ENCODE measurements at places on chromosomes 1 and 21. TPM values are rescaled to one million over a fixed set of nuclear protein-coding genes. Genes with fewer than 3 reads are reported as not detected.

Gene FMOD
- 5.9 TPM for total RNA-seq

- DNase-seq: no peak
Measured at GRCh38 chr1:11841245-11842153, 6.1 kb downstream of the NPPA start.

DNA sequence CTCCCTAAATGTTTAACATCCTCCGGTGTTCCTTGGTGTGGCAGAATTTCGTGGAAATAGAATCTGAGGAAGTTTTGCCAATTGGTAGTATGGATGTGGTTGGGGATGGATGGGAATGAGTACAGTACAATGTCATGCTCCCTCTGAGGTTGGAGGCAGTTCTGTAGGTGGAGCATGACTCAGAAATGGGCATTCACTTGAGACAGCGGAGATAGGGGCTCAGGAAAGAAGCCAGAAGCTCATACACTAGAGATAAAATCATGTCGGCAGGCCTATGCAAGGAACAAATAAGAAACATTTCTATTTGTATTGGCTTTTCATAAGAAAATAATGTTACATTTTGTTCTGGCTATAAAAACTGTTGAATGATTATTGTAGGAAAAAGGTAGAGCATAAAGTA lies 196.0 kb downstream of the URB2 start:
- DNase-seq: no peak

- no peak for DNase-seq
Measured at GRCh38 chr1:202825748-202826147, 15.0 kb downstream of the PCAT6 start.

Gene NBPF9
- 4.1 TPM for total RNA-seq

DNA sequence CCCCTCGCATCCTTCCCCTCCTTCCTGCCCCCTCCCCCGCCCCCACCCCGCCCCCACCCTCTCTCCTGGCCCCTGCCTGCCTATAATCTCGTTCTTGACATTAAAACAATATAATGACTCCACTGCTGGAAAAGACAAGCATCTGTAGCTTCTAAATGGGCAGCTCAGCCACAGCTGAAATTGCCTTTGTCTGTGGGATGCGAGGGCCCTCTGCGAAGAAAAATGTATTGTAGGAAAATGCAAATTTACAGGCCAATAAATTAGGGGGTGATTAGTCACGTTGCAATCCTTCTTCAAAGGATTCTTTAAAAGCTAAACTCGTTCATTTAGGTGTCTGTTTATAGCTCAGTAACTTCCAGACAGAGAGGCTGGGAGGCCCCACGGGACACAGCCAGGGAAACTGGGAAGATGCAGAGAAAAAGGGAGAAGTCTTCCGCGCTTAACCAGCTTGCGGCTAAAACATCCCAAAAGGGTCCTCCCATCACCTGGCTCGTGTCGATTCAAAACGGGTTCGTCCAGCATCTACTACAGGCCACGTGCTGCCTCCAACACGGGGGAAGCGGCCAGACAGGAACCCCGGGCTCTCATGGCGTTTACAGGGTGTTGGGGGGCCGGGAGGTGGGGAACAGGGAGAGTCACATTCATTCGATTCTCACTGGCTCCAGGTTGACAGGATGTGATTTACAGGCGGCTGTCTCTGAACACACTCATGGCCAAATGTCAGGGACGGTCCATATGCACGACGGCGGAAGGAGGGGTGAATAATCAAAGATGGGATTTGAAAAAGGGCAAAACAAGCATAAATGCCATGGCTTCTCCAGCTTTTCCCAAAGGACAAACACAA lies 100.5 kb upstream of the ZBTB40 start:
- no peak for DNase-seq

Gene TSTD1
- 9.3 TPM for total RNA-seq

DNA sequence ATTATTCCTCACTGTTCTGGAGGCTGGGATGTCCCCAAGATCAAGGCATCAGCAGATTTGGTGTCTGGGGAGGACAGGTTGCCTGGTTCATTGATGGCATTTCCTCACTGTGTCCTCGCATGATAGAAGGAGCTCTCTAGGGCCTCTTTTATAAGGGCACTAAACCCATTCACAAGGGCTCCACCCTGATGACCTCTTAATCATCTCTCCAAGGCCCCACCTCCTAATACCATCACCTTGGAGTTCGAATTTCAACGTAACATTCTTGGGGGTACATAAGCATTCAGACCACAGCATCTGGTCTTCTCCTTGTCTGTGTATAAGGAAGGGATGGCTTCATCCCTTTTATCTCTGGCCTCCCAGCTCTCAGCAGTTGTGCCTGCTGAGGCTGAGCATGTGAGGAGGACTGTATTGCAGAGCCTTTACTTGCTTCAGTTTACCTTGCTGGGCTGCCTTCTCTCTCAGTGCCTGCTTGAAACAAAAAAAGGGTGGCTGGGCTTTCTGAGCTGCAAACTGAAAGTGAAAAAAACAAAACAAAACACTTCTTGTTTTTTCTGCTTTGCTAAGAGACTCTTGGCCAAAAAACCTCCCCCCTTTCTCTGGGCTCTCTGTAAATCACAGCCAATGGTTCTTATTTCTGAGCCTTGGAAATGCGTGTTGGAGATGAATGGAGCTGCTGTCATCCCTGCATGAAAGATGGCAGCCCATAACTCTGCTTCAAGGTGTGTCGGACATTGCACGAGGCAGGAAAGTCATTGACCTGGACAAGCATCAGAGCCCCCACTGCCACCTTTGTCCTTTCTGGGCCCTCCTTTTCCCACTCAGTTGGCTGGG lies 75.8 kb downstream of the RHOU start:
- no peak for DNase-seq

Gene ATF6
- 12.2 TPM for total RNA-seq

GRCh38 chr1:10864776-10865175 lies 68.3 kb upstream of the CASZ1 start:
- no peak for DNase-seq

Gene OLFML2B
- total RNA-seq: 2.2 TPM

DNA sequence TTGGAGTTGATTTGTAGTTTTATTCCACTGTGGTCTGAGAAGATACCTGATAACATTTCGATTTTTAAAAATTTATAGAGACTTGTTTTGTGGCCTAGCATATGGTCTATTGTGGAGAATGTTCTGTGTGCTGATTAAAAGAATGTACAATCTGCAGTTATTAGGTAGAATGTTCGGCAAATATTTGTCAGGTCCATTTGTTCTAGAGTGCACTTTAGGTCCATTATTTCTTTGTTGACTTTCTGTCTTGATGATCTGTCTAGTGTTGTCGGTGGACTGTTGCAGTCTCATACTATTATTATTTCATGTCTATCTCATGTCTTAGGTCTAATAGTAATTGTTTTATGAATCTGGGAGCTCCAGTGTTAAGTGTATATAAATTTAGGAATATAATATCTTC lies 116.8 kb downstream of the NME7 start:
- no peak for DNase-seq

DNA sequence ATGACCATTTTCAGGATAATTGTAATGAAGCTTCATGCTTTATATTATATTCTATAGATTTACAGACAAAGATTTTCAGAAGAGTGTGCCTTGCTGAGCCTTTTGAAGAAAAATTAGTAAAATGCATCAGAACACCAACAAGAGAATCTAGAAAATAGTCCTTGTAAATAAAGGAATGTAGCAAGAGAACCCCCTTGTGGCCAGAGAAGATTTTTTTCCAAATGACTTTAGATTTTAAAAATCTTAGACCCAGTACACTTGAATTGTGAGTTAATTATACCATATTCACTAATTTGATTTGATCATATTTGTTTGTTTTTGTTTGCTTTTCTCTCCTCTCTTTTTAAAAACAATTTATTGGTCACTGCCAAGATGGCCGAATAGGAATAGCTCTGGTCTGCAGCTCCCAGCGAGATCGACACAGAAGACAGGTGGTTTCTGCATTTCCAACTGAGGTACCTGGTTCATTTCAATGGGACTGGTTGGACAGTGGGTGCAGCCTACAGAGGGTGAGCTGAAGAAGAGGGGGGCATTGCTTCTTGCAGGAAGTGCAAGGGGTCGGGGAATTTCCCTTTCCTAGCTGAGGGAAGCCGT lies 12.8 kb upstream of the IFI44L start:
- DNase-seq: no peak

DNA sequence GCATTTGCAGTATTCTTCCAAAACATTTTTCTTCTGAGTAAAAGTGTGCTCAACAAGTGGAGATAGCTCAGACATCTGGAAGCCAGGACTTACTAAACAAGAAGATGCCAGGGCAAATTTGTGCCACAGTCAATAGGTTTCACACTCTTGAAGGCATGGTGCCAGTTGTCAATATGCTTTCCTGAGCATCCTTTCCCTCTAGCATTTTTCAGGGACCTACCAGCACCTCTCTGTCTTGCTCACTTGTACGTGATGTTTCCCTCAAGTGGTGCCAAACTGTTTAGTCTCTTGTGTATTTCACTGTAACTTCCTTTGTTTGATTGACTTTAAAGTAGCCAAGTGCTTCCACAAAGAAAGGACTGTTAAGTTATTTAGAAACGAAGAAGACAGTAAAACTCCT lies 194.0 kb upstream of the SGIP1 start:
- DNase-seq: no peak

GRCh38 chr21:32181457-32181856 lies 97.4 kb downstream of the MIS18A start:
- DNase-seq: peak; percentile 43

Gene OR2L3
- not detected for total RNA-seq

DNA sequence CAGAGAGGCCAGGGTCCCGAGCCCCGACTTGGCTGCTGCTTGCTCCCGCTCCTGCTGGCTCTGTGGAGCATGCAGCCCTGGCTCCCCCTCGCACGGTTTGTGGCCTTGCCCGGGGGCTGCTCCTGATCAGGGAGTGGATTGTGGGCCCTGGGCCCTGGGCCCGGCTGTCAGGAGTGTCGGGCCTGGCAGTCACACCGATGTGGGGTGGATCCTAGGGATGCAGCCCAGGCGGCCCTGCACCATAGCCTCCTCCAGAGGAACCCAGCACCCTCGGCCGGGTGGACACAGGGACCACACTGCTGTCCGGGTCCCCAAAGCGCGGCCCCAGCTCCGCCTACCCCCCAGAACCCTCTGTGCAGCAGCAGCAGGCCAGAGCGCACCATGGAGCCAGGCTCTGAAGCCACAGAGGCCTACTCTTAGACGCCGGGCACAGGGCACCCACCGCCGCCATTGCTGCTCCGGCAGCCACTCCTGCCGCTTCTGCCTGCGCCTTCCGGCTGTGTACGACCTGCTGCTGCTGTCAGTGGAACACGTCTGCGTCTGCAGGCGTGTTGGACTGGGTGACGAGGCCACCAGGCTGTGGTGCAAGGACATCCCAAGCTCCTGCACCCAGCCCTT lies 9.4 kb downstream of the SLX9 start:
- peak; percentile 54 for DNase-seq

DNA sequence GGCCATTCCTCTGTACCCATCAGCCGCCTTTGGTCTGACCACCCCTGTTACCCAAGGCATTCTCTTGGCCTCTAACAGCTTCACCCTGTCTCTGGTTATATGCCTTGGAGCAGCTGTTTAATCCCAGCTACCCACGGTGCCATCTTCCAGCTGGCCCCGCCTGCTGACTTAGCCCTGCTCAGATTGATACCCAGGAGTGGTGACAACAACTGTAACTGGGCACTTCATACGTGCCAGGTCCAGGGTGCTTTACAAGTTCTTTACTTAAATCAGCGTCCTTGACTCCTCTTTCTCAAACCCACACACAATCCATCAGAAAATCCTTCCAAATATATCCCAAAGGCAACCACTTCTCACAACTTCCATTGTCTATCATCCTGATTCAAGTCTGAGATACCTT lies 37.2 kb upstream of the HMGB4 start:
- no peak for DNase-seq

- DNase-seq: no peak
Measured at GRCh38 chr1:246156847-246157246, 350.2 kb downstream of the SMYD3 start.

Gene ALPL
- 9.4 TPM for total RNA-seq

- no peak for DNase-seq
Measured at GRCh38 chr1:31183927-31184554, 55.6 kb downstream of the NKAIN1 start.

DNA sequence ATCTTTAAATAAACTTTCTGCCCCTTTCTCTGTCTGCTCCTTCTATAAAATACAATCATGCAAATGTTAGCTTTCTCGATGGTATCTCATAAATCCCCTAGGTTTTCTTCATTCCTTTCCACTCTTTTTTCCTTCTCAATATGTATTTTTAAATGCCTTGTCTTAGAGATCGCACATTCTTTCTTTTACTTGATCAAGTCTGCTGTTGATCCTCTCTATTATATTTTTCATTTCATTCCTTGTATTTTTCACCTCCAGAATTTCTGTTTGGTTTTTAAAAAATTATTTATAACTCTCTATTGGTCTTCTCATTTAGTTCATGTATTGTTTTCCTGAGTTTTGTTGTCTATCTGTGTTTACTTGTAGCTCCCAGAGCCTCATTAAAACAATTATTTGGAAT lies 36.0 kb downstream of the TNFSF4 start:
- DNase-seq: no peak

DNA sequence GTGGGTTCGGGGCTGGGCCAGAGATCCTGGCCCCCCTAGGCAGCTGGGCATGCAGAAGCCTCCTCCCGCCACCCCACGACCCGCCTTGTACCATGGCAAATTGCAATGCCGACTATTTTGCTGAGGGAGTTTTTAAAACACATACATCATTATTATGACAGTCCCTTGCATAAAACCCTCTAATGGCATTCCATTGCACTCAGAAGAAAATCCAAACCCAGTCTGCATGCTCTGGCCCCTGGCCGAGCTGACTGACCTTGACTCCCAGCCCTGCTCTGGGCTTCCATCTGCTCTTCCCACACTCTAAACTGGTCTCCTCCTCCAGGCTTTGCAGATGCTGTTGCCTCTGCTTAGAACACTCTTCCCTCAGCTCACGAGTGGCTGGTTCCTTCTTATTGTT lies 28.0 kb downstream of the PADI2 start:
- DNase-seq: no peak

Gene TRAF3IP3
- total RNA-seq: 0.70 TPM

GRCh38 chr1:178628637-178629251 lies 96.3 kb upstream of the RALGPS2 start:
- DNase-seq: no peak

- no peak for DNase-seq
Measured at GRCh38 chr21:41018431-41018830, 149.5 kb upstream of the BACE2 start.

Gene PTPRC
- 7.2 TPM for total RNA-seq

- no peak for DNase-seq
Measured at GRCh38 chr1:187692799-187693198, 864.0 kb downstream of the PLA2G4A start.

Measured in Right ventricle myocardium superior (tissue), 1 donor.